ENCODE measurements at places on chromosomes 11 and 22. TPM values are rescaled to one million over a fixed set of nuclear protein-coding genes. Genes with fewer than 3 reads are reported as not detected.

POTEH gene
- total RNA-seq: not detected

CCDC116 gene
- 0.06 TPM for total RNA-seq

DMC1 gene
- 6.1 TPM for total RNA-seq

OLFML1 gene
- total RNA-seq: 0.18 TPM

SGSM1 gene
- 0.45 TPM for total RNA-seq

GLYAT gene
- total RNA-seq: not detected

BTG4 gene
- 0.12 TPM for total RNA-seq

All from A549 treated with RU486 at 1 μM for 4 hours (cell line).